Mesenteric fat pad (tissue), 1 donor: ENCODE measurements at places on chromosomes 13 and 19. TPM values are rescaled to one million over a fixed set of nuclear protein-coding genes. Genes with fewer than 3 reads are reported as not detected.

AMH gene
- 0.93 TPM for total RNA-seq

RFPL4AL1 gene
- not detected for total RNA-seq

GRCh38 chr13:95156208-95156607 is 145.0 kb downstream of the ABCC4 start:
- DNase-seq: no peak

- DNase-seq: no peak
Observed at GRCh38 chr19:19338082-19338481, 17.5 kb downstream of the MAU2 start.

TDRD12 gene
- total RNA-seq: not detected

GRCh38 chr13:34793301-34793700 is 148.8 kb upstream of the NBEA start:
- no peak for DNase-seq

GRCh38 chr19:37990362-37990761 is 83.4 kb downstream of the SIPA1L3 start:
- DNase-seq: no peak

CD22 gene
- 1.3 TPM for total RNA-seq

- DNase-seq: no peak
Observed at GRCh38 chr13:19596960-19597361, 35.6 kb upstream of the TPTE2 start.

DNA sequence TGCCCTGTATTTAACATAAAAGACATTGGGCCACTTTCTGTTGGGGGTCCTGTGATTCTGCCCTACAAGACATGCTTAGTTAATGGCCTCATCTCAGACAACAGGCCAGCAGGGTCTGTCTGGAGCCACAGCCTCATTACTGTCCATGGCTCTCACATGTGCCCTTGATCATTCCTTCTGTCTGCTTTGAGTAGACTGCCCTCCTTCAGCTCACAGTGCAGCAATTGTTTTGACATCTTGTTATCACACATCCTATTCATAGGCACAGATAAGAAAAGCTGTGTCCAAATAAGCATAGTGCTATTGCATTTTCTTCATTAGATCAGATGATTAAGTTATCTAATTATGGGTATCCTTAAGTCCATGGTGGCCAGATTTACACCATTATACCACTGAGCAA is 127.9 kb downstream of the KCTD12 start:
- DNase-seq: no peak

GRCh38 chr13:105410602-105411001 is 1124.9 kb downstream of the EFNB2 start:
- DNase-seq: no peak

DNA sequence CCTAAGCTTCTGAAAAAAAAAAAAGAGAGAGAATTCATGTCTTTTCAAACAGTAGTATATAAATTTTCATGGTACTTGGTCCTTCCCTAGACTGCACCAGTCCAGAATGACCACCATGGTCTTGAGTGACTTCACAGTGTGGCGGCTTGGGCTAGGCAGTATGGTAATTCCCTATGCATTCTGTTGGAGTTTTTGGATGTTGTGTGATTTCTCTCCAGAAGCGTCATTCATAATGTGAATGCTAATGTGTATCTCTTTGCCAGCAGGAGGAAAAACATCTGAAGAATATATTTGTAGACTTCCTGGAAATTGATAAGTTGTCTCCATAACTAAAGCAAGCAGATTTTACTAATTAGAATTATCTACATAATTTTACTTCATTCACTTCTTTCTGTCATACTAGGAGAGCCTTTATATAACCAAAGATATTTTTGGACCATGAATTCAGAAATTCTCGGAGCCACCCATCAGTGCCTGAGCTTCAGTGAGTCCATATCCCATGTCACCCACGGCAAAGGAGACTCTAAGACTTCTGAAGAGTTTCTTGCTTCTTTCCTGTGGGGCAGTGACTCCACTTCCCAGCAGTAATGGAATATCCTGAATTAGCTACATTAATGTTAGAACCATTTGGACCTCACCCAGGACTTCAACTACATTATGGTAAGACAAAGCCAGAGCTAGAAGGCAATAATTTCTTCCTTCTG is 8.4 kb downstream of the STARD13 start:
- no peak for DNase-seq

DNA sequence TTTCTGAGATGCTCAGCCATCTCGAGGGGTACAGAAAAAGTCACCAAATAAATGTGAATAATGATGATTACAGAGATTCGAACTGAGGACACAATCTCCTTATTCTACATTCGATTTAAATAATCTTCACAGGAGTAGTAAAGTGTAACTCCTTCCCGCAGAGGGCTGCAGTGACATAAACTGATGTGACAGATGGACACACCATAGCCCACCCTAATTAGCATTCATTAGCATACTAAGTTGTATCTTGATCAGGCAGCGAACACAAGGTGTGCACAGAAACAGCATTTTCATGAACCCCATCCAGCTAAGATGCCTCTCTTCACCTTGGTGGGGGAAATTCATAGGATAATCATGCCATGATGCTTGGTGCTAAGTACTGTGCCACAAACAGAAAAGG is 83.0 kb downstream of the TNFSF11 start:
- no peak for DNase-seq

DNA sequence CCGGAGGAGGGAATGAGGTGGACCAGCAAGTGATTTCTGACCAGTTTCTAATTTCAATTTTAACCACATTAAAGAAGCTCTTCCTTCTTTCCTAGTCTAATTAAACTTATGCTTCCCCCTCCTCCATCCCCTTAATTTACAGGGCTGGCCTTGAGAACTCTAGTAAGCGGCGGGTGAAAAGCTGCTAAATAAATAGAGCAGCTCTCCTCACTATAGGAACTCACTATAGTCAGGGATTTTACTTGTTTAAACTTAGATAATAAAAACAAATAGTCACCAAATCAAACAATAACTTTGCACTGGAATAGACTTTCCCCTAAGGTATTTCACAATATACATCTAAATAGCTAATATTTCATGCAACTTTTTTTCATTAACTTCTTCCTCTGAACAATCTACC is 1838.2 kb upstream of the PRR20A start:
- no peak for DNase-seq

CERS1 gene
- total RNA-seq: 0.45 TPM

DNA sequence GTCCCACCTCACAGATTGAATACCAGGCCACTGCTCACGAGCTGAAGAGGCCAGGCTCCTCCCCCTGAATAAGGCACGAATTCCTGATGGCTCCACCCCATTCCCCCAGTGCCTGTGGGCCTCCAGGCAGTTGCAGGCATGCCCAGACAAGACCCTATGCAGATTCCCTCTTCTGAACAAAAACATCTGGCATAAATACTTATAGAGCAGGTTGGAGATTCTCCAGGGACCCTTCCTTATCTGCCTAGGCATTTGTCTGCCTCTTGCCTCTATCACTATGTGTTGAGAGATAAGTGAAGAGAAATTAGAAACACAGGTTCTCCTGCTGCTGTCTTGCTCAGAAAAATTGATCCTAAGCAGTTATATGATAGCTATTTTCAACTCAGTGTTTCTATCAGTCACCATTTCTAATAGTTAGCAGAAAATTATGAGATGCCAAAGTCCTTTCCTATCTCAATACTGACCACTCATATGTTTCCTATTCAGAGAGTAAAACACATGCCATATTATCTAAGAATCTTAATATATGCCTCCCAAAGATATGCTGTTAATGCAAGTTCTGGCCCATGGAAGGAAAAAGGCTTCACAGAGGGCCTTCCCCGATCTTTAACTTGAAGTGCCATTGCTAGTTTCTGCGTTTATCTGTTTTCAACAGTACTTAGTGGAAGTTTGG is 364.0 kb downstream of the KCTD12 start:
- DNase-seq: no peak

DPP9 gene
- 54.8 TPM for total RNA-seq

DNA sequence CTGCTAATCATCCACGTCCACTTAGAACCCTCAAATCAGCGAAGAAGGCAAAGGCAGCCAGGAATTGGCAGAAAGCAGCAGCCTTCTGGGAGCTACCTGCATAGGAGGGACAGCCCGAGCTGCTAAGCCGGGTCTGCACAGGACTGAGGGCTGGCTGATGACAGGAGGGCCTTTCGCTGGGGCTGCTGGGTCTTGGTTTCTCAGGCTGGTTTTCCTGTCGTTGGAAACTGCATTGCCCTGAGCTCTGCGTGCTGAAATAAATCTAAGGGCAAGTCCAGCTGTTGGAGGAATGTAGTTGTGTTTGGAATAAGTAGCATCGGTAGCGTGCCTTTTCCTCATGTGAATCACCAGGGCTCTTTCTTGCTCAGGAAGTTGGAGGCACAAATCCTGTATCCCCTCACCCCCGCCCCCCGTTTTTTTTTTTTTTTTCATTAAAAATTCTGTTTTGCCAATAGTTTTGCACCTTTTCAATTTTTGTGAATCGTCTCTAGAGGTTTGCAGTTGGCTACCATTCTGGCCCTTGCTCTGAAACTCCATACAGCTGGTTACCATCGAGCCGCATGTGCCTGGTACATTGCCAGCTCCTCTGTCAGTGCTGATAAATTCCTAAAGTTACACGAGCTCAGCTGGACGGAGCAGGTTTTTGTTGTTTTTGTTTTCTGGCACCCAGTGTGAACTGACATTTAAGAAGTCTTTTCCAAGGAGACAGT is 193.9 kb upstream of the RNF113B start:
- DNase-seq: no peak

NCR1 gene
- 0.51 TPM for total RNA-seq

GRCh38 chr13:44778761-44779484 is 202.8 kb upstream of the TSC22D1 start:
- DNase-seq: no peak

FAM216B gene
- not detected for total RNA-seq

- no peak for DNase-seq
Observed at GRCh38 chr13:73687087-73687486, 447.1 kb downstream of the KLF12 start.

DNA sequence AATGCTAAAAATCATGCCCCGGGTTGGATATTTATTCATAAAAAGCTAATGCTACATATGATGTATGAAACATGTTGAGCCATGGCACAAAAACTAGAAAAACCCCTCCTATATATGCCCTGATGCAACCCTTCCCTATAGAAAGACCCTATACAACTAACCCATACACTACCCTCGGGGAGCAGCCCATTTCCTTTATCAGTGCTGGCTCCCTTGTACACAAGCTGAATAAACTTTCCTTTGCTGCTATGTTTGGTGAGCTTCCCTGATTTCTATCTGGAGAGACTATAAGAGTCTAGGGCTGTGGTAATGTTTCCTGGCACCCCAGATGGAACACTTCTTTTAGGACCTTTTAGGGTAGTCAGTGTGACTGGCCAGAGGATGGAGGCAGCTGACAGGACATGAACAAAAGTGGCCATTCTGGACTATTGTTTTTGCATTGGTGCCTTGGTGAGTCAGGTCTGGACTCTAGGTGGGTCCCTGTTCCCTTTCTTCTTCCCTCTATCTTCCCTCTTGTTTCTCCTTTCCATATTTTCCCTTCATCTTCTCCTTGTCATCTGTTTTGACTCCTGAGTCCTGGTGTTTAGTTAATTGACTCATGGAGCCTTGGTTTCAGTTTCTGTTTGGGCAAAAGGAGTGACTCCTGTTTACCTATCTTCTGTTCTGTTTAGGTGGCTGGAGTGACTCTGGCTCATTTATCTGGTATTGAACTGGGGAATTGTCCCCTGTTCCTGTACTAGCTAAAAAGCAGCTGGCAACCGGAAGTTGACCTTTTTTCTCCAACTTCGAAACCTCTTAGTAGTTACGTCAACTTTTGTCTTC is 1321.8 kb upstream of the PCDH9 start:
- no peak for DNase-seq

DNA sequence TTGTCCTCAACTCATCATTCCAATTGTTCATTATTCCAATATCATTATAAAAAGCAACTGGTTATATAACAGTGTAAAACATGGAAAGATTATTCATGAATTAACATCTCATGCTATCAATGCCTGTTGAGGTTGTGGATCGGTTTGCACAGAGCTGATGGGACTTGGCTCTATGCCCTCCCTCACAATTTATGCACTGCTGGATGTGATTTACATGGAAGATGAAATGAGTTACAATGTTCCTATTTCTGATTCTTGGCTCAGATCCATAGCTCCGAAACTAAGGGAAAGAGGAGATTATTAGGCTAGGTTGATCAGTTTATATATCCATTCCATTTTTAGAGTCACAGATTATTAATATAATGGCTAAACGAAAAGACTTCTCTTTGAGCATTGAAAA is 38.6 kb downstream of the SCEL start:
- no peak for DNase-seq

DNA sequence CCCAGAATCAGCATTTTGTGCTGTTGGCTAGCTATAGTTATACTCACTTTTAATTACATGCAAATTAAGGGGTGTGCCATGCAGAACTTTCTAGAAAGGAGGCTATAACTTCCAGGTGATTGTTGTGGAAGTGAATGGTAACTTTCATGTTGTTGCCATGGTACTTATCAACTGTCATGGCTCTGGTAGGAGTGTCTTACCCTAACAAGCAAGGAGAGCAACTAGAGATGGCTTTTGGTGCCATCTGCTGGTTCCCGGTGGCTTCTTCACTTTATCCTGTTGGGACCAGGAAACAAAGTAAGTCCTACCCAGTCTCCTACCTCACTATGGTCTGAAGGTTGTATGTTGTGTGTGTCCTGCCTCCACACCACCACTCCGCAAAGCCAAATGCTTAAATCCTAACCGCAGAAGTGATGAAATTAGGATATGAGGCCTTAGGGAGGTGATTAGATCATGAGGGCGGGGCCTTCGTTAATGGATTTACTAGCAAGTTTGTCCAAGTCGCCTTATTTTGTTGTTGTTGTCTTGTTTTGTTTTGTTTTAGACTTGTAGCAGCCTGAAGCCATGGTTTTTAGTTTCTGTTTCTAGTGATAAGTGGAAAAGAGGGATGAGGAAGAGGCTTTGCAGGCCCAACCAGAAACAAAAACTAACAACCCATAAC is 22.6 kb downstream of the FBXL12 start:
- no peak for DNase-seq

DNA sequence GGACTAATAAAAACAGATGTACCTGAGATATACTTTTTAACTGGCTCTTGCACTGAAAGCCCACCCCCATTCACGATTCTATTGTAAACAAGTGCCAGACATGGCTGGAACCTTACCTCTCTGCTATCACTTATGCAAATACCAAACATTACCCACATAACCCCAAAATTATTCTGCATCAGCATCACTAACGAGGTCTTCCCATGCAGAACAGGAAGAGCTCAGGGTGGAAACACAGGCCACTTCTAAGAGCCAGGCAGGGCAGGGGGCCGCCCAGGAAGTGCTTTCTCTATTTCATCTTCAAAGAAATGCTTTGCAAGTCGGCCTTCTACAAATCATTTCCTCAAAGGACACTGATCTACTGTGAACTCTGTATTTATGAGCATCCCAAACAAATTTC is 7.3 kb downstream of the IRS2 start:
- DNase-seq: no peak

SOX1 gene
- not detected for total RNA-seq

GRCh38 chr13:27830010-27830409 is 37.7 kb downstream of the GSX1 start:
- DNase-seq: no peak

DNA sequence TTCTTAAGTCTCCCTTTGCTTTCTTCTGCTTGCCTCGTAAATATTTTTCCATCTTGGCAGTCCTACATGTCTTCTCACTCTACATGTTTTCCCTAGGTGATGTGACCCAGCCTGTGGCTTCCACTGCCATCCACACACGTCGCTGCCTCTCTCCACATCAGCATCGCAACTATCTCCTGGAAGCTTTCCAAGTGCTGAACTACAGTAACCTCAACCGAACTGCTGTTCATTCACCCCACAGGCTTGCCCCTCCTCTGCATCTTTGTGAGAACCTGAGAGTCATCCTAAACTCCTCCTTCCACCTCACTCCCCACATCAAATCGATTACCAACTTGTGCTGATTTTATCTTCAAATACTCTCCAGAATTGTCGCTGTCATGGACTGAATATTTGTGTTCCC is 41.2 kb upstream of the USPL1 start:
- DNase-seq: no peak

- no peak for DNase-seq
Observed at GRCh38 chr19:46470376-46470775, 987 bp downstream of the PNMA8A start.
